ENCODE measurements at places on chromosomes 3 and 15.

DNA sequence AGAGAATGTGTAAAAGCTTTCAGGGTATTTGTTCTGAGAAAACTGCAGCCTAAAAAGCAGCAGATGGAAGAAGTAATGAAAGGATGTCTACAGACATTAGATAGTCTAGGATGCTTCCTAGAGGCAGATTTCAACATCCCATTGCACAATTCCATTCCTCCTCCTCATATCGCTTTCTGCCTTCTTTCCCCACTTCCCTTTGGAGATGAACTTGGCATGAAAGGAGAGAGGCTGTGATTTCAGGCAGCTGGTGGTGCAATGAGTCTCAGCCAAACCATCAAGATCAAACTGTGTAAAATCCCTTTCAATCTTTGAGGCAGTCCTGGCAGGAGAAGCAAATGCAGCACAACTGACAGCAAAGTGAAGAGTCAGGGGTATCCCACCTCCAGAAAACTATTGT is 438.7 kb upstream of the KCNMB2 start:
- no peak for DNase-seq

- DNase-seq = no peak
Observed at GRCh38 chr3:104673981-104674380, 692.7 kb upstream of the ALCAM start.

GRCh38 chr3:30996467-30996866 is 102.0 kb upstream of the GADL1 start:
- DNase-seq = no peak

GRCh38 chr3:62601238-62602070 is 228.1 kb upstream of the FEZF2 start:
- no peak for DNase-seq

DNA sequence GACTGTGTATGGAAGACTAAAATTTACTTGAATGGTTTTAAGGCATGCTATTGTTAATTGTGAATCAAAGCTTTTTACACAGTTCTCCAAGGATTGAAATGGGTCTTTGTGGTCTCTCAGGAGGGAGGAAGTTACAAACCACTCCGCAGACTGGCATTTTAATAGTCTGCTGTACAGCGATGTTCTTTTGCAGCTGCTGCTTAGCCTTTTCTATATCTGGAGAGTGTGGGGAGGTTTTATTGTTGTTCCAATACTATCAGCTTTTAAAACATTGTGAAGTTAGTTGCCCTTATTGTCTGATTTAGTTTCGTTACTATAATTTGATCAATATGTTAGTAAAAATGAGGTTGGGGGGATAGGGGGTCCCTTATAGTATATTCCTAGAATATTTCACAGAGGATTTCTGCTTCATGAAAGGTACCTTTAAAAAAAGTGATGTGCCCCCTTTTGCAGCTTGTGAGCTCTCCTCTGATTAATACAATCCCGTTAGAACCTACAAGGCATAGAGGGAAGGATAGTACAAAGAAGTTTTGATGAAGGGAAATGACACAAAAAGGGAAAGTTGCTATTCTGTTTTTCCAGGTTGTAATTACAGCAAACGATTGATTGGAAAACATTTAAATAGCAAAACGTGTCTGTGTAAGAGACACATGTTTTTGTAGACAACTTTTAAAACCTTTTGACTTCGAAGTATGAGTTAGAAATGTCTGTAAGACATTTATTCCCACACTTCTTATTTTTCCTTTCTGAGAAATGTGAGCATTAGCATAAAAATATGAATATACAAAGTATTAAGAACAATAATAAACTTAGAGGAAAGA is 158.3 kb upstream of the CGNL1 start:
- no peak for DNase-seq

GRCh38 chr3:64179249-64179648 is 46.0 kb downstream of the PRICKLE2 start:
- no peak for DNase-seq

DNA sequence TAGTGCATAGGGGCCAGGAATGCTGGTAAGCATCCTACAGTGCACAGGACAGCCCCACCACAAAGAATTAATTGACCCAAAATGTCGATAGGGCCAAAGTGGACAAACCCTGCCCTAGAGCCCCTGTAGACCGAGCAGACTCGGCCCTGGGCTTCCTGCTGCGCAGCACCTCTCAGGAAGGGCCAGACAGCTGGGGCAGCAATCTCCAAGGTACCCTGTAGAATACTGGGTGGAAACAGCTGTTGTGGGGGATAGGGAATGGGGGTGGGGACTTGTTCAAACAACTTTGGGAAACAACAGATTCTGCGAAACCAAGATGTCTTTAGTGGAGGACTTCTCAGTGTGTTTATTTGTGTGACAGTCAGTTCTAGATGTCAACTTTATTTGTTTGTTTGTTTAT is 67.1 kb downstream of the MRPL46 start:
- DNase-seq = no peak

DNA sequence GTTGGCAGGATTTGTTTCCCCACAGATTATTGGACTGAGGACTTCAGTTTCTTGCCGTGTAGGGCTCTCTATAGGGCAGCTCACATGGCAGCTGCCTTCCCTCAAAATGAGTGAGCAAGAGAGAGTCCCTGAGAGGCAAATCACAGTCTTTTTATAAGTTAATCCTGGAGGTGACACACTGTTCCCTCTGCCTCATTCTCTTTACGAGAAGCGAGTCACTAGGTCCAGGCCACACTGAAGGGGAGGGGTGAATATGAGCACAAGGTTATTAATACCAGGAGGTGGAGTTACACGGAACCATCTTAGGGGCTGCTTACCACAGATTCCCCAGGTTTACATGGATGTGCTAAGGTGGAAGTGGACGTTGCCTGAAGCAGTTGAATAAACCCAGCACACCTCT is 77.0 kb downstream of the LPP start:
- no peak for DNase-seq

DNA sequence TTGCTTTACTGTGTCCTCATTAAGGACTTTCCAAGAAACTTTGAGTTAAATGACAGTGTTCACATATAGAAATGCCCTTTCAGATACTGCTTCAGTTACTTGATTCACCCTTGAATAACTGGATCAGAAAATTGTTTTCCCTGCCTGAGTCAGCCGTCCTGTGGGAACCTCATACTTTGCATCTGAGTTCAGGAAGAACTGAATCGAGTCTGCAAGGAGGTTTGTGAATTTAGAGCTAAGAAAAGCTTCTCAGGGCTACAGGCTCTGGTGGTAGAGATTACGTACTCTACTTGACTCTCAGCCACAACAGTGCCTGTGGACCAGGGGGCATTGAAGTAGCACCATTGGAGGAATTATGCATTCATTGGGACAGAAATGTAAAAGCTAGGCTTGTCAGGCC is 252.4 kb upstream of the C2CD4B start:
- no peak for DNase-seq

DNA sequence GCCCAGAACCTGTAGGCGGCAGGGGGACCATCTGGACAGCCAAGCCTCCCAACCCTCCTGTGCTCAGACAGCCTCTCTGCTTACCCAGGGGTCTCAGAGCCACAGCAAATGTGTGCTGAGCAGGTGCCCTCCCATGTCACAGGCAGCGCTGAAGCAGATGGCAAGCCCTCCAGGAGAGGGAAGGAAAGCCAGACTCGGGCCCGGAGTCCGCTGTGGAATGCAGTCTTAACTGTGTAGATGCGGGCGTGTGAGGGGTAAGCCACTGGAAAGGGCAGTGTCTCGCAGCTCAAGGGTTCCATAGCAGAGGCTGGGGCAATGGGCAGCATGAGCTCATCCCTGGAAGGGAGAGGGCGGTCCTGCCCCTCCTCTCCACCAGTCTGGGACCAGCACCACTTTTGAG is 45.6 kb downstream of the UMPS start:
- DNase-seq = no peak

DNA sequence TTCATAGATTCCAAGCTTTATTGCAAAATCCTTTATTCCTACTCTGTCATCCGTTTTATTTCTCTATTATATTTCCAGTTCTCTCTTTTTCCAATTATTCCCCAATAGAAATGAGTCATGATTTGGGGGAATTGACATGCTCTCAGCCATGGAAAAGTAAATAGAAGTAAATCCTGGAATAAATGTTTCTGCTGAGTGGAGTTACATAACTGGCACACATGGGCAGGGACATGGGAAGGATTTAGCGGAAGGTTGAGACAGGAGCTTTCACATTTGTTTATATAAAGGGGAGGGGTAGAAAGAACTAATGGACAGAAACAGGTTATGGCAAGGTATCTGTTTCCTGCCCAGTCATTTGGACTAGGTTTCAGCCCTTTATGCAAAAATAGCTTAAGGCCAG is 221.6 kb downstream of the PLOD2 start:
- no peak for DNase-seq

GRCh38 chr3:45084820-45085816 is 59.0 kb downstream of the CLEC3B start:
- DNase-seq = no peak

GRCh38 chr3:150097588-150097890 is 126.8 kb upstream of the PFN2 start:
- no peak for DNase-seq

DNA sequence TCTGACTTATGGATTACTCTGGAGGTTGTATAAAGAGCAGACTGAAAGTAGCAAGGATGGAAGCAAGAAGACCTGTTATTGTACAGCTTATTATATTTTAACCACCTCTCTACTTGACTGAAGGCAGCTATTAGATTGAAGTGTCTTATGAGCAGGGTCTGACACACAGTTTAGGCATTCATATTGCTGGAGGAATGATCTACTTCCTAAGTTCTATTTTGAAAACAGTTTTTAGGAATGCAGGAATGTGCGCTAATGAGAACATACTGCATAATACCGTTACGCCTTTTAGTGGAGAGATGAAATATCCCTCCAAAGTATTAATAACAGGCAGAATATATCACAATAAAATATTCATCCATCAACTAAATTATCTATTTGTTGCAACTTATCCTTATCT is 193.3 kb downstream of the ISL2 start:
- no peak for DNase-seq

- no peak for DNase-seq
Observed at GRCh38 chr3:167162083-167162482, 218.0 kb downstream of the ZBBX start.

GRCh38 chr3:127090218-127091160 is 102.4 kb upstream of the PRR23E start:
- no peak for DNase-seq

DNA sequence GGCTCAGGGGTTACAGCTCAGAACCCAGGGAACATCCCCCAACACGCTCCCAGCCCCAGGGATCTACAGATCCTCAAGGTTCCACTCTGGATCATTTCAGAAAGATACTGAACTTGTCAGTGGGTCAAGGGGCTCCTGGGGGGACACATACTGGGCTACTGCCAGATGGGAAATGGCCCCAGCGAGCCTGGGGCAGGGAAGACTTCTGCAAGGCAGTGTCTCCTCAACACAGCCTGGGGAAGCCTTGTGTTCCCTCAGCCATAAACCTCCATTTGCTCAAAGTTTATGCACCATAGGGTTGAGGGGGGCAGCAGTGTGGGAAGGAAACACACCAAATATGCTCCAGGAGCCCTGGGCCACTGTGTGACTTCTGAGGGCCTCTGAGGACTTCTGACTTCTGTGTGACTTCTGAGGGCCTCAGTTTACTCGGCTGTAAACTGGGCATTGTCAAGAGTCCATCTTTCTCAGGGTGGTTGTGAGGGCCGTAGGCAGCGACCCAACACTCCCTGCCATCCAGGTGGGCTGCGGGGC is 58.4 kb downstream of the IQSEC1 start:
- DNase-seq = no peak

DNA sequence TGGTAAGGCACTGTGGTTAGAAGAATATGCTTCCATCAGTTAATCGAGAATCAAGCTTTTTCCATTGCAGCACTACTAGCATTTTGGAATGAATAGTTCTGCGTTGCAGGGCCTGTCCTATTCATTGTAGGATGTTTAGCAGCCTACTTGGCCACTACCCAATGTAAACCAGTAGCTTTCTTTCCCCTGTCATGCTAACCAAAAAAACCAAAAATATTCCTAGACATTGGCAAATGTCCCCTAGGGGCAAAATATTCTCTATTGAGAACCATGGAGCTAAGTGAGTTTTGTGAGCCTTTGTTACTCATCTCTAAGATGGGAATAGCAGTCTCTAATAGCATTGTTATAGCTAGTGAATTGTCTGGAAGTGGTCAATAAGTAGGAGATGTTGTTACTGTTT is 187.2 kb downstream of the CADPS start:
- DNase-seq = no peak

DNA sequence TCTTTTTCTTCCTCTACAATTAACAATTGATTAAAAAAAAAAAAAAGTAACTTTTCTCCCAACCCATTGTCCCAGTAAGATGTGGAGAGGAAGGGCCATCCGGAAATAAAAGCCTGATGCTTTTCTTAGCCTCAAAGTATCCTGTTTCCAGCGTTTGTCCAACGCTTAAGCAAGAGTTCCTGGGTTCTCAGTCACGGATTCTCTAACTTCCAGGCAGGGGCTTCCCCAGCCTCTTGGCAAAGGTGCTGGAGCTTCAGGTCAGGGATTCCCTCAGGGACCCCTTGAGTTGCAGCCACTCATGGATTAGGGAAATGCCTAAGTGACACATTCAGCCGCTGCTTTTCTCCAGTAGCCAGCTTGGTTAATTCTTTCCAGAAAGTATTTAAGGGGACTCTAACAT is 22.3 kb upstream of the C2CD4B start:
- no peak for DNase-seq

DNA sequence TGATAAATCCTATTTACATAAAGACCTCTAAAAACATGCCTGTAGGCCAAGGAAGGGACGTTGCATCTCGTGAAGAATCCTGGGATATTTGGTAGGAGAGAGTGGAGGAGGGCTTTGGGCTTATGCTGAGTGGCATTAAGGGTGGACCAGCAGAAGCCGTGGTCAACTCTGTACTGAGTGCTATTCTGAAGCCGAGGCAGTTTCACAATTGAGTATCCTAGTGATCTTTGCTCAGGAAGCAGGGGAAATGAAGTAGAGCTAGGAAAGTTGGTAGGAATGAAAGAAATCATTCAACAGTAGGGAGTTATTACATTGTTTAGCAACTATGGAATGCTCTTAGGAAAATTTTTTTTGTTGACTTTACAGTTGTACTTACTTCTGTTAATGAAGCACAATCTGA is 24.2 kb downstream of the MCTP2 start:
- DNase-seq = no peak

DNA sequence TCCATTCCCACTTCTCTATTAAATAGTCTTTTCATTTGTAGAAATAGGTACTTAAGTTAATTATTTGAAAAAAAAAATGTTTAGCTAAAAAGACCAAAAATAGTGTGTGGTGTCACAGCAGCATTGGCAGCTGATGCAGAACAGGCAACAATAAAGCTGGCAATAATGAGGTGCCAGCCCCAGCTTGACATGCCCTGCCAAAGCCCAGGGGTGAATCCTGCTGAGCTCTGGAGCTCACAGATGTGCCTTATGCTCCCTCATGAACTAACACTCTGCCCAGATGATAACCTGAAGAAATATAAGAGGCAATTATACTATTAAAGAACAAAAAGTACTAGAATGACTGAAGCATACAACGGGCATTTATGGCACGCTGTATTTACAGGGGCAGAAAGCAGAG is 63.8 kb downstream of the IGSF11 start:
- no peak for DNase-seq

- DNase-seq = no peak
Observed at GRCh38 chr3:57960174-57960505, 48.1 kb upstream of the FLNB start.

- DNase-seq = no peak
Observed at GRCh38 chr3:61601831-61602230, 40.5 kb downstream of the PTPRG start.

- DNase-seq = no peak
Observed at GRCh38 chr3:143727391-143727790, 120.9 kb downstream of the SLC9A9 start.

- DNase-seq = no peak
Observed at GRCh38 chr3:123397921-123398785, 50.7 kb downstream of the ADCY5 start.
